ENCODE measurements at places on chromosomes 2 and 18.

- DNase-seq, result no peak
These were observed 181.0 kb upstream of the SALL3 start for GRCh38 chr18:78798402-78799175.

DNA sequence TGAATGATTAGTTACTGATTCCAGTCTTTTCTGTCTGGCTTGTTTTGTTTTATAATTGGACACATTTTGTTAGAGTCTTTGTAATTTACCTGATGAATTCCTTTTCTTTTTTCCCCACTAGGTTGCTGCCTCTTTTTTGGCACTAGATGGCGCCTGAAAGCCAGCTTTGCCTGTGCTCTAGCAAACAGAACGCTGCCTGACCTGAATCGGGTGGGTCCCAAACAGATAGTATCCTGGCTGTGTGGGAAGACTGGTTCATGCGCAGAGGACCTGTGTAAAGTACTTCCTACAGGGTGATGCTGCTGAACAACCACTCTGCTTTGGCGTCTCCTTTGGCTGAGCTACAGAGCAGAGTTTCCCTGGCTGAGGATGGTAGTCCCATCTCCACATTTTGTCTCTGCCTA lies 288.2 kb downstream of the IKZF2 start:
- no peak for DNase-seq

DNA sequence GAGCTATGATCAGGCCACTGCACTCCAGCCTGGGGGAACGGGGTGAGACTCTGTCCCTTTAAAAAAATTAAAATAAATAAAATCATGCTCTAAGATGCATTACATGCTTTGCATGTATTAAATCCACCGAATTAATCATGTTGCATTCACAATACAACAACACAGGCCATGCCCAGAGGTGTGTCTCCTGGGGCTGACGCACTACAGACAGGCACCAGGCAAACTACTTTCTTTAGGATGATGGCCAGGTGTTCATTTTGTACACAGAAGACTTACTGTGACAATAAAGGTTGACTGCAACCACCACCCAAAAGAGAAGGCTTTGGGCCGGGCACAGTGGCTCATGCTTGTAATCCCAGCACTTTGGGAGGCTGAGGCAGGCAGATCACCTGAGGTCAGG lies 226.8 kb upstream of the PXDN start:
- no peak for DNase-seq

- no peak for DNase-seq
These were observed 209.8 kb downstream of the ZBTB7C start for GRCh38 chr18:48199399-48199798.

DNA sequence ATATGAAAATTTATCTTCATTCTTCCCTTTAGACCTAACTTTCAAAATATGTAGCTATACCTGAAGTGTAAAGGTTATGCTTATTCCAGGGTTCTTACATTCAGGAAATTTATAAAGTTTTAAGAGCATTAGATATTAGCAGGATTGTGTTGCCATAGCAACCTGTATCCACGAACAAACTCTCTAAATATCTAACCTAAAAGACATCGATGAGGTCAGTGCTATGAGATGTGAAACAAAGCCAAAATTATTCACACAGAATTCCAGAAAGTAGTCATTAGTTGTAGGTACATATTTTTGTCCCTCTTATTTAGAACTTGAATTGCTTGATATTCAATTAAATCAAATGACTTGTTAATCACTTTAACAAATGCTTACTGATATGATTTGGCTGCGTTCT lies 705.3 kb downstream of the SOCS6 start:
- DNase-seq, result no peak

GRCh38 chr2:226601881-226602662 lies 197.5 kb downstream of the IRS1 start:
- peak; percentile 47 for DNase-seq

Data from eye (tissue), 1 donor.